ENCODE measurements at places on chromosomes 16 and 17.

DNA sequence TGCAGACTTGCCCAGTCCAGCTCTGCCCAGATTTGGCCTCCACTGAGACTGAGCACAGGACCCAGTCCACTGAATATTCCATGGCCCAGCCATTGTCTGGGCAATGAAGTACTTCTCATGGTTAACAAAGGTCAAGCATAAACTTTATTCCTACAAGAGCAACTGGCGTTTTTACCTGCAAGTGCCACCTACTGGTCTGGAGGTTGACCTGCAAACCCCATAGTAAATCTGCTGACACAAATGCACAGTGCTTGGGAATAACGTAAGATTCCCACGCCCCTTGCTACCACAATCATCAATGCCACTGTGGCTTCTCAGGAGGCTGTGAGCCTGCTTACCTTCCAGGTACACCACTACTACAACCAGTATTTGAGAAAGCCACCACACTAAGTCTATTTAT, 170.2 kb downstream of the CEP112 start:
- no peak for DNase-seq

DNA sequence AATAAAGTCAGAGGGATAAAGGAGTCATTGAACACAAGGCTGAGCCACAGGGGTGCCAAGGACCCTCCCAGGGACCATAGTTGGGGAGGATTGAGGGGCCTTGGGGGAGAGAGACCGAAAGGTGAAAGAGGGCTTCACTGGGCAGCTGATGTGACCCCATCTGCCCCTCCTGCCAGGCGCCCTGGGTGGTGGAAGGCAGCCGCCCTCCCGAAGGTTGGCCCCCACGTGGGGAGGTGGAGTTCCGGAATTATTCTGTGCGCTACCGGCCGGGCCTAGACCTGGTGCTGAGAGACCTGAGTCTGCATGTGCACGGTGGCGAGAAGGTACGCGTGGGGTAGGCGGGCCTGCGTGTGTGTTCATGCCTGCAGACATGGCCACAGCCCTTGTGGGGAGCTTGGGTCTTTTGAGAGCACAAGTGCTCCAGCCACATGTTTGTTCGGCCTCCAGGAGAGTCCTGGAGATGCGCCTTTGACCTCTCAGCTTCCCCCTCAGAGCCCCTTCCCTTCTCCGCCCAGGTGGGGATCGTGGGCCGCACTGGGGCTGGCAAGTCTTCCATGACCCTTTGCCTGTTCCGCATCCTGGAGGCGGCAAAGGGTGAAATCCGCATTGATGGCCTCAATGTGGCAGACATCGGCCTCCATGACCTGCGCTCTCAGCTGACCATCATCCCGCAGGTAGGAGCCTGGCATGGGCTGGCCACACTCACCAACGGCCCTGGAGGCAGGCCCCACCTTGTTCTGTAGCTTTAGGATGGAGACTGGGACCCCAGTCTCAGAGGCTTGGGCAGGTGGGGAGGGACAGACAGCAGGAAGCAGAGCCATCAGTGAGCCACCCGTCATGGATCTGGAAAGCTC, 24.1 kb downstream of the ANKRD40 start:
- no peak for DNase-seq

DNA sequence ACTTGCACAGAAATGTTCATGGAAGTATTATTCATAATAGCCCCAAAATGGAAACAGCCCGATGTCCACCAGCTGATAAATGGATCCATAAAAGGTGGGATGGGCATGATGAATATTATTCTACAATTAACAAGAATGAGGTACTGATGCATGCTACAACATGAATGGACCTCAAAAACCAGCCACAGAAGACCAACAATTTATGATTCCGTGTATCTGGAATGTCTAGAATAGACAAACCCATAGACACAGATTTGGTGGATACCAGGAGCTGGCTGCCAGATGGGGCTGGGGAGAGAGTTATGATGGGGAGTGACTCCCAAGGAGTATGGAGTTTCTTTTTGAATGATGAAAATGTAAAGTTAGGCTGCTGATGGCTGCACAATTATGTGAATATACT, 10.8 kb upstream of the NAGLU start:
- no peak for DNase-seq

DNA sequence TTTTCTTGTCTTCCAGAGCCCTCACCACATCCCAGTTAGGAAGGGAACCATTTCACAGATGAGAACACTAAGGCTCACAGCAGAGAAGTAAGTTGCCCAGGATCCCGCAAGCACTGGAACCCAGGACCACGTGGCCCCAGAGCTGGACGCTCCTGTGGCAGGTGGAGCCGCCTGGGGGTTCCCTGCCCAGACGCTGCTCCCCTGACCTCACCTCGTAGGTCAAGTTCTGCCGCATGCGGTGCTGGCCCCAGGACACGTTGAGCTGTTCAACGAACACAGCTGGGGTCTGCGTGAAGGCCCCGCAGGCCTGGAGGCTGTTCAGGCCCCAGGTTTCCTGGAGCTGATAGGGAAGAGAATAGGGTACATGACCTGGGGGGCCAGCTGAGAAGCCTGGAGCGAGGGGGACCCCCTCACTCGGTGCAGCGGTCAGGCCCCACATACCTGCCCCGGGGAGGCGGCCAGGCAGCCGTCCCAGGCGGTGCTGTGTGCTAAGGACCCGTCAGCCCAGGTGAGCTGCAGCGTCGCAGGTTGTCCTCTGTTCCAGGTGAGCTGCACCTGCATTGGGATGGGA, 54.1 kb downstream of the RMI2 start:
- no peak for DNase-seq

GRCh38 chr16:3074860-3075522, 9.6 kb downstream of the IL32 start:
- DNase-seq = no peak

- DNase-seq = peak; percentile 42
Observed at GRCh38 chr17:45129426-45129939, 2.8 kb downstream of the PLCD3 start.

GRCh38 chr17:307741-308507, 44.7 kb downstream of the RPH3AL start:
- no peak for DNase-seq

- DNase-seq = no peak
Observed at GRCh38 chr17:7466639-7467341, 12.6 kb downstream of the ZBTB4 start.

GRCh38 chr17:3986270-3986938, 22.2 kb upstream of the ATP2A3 start:
- no peak for DNase-seq

DNA sequence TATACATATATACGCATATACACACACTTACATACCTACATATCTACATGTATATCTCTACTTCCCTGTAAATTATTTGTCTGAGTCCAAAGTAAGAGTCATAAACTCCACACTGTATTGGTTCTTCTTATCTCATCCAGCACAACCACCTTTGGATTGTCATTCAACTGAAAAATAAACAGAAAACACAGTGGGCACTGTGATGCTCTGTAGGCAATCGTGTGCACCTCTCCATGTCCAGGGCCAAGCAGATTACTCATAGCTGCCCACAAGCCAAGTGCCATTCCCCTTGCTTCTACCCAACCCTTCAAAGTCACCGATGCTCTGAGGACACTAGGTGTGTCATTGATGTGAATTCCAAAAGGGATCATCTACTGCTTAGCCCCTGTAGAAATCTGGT, 12.9 kb upstream of the TEKT3 start:
- DNase-seq = no peak

DNA sequence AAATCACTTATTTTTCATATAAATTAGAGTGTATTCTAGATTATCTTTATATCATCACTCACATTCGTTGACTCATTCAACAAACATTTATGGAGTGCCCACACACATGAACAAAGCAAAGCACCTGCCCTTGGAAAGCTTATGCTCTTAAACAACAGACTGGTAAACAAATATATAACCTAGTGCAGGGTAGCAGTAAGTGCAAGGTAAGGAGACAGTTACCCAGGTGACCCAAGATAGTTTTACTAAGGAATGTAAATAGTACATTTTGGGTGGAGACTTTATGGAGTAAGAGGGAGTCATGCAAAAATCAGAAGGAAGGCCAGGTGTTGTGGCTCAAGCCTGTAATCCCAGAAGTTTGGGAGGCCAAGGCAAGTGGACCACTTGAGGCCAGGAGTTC, 40.4 kb upstream of the HELZ start:
- no peak for DNase-seq

- no peak for DNase-seq
Observed at GRCh38 chr17:51684214-51684613, 423.9 kb downstream of the UTP18 start.

GRCh38 chr17:66578781-66579489, 256.0 kb upstream of the CACNG5 start:
- DNase-seq = no peak

GRCh38 chr17:32513579-32513978, 26.8 kb downstream of the CDK5R1 start:
- DNase-seq = no peak

DNA sequence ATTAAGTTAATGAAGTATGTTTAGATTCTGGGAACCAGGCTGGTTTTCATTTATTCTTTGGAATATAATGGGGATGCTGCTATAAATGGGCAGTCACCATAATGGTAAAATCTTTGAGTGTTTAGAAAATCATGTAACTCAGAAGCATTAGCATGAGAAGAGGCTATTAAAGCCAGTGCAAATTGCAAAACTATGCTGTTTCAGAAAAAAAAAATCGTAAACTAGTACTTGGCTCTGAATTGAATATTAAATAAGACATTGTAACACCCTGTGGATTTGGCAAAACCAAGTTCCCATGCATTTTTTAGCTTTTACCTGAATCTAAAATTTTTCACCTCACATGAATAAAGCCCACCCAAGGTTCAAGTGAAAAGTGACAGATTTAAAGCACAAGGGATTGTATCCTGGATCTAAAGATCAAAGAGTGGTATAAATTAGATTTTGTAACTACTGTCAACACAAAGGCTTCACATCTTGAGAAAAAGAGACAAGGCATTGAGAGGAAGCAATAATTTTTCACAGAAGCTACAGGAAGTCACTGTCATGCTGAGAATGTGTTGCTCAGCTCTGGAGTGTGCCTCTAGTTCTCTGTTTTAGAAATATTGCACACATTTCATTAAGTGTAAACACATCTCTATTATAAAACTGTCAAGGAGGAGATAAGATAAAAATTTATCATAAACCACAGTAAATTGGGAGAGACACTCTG, 142.2 kb downstream of the ABCA8 start:
- DNase-seq = no peak

DNA sequence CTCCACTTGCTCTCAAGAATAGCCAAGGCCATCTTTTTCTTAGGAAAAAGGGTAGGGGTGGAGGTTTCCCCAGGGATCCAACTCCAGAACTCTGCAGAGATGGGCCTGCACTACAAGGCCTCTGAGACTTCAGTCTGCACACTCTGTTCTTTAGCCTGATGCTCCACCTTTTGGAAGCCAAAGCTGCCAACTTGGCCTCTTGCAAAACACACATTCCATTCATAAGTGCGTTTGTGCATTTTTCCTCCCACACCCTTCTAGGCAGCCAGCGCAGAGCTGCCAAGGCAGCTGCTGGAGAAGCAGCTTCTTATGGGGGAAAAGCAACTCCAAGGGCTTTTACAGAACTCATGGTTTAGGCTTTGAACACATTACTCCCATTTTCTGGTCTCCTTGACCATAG, 45.3 kb downstream of the REXO5 start:
- DNase-seq = no peak

DNA sequence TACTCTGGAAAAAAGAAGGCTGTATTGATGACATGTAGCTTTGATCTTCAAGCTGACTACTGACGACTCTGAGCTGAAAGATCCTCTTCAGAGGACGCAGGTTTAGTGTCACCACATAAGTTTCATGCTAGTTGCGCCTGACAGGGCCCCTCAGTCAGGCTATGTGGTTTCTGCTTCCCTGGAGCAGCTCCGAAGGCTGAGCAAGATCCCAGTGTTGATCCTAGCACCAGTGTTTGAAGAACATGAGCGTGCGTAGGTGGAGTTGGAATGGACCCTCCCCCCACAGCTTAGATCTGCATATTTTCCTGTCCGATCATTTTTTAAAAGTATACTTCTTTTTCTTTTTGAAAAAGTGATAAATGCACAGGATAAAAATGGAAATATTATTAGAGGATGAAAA, 17.3 kb downstream of the BANP start:
- DNase-seq = no peak

GRCh38 chr17:7626307-7626706, 1.3 kb downstream of the SAT2 start:
- no peak for DNase-seq

All from NCI-H524 treated with DMSO at 0.1 percent for 48 hours (cell line).